ENCODE measurements at places on chromosomes 12 and 14.

DNA sequence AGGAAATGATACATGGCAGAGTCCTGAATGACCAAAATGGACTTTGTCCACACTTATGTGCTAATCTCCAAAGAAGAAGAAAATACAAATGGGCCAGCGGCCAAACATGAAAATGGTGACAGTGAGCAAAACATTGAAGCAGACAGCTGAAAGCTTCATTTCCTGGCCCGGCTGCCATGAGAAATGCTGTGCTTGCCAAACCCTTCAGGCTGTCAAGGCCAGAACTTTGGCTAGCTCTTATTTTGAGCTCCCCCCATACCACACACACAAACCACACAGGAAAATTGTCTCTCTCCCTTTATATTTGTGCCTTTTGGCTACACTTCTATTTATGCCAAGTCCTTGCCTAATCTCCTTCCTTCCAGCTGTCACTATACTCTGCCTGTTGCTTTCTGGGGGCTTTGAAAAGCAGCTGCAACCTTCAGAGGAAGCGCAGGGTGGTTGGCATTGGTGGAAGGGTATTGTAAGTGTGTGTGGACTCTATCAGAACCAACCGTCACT is 323.8 kb downstream of the RAD51B start:
- no peak for DNase-seq

DNA sequence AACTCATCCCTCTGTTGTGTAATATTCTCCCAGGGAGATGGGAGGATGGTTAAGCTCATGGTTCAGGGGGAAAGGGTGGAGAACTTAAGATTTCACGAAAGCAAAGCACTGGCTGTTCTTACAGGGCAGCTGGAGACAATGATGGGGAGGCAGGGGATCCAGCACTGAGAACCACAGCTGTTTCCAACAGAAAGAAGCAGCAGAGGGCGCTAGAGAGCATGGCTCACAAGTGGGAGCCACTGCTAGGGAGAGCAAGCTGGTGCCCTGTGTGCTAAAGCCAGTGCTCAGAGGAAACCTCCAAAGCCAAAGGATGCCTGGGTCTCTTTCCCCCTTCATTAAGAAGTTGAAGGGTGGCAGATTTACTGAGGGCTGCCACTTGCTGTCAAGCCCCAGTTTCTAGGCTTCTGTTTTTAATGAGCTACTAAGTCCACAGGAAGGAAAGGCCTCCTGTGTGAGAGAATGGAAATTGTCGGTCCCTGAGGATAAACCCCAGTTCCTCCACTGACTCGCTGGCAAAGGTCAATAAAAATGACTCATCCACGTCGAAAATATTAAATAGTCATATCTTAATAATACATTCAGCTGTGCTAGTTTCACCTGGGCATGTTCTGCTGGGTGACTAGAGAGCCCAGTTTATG is 199.7 kb downstream of the ANO2 start:
- peak; percentile 68 for DNase-seq

GRCh38 chr12:26152507-26153102 is 27.8 kb upstream of the BHLHE41 start:
- DNase-seq: no peak

DNA sequence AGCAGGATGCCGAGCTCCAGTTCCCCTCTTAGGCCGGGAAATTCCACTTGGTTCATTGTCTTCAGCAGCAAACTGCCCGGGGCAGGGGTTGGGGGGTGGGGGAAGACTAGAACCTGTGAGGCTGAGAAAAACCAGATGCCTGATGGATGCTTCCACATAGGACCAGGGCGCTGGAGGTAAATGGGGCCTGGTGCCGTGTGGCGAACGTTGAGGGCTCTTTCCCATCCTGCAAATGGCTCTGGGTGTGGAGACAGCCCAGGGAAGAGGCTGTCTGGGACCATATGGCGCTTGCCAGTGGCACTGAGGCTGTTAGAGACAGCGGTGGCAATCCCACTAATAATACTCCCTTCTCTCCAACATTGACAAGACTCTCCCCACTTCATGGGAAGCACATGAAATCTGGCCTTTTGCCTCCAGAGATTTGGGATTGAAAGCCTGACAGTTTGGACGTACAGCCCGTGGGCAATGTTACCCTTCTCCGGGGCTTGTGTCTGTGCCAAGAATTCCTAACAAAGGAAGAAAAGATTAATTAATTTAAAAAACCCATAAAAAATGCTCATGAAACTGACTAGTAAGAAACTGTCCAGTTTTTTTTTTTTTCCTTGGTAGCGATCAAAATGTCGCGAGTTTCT is 44.5 kb downstream of the MAP1LC3B2 start:
- DNase-seq: no peak

DNA sequence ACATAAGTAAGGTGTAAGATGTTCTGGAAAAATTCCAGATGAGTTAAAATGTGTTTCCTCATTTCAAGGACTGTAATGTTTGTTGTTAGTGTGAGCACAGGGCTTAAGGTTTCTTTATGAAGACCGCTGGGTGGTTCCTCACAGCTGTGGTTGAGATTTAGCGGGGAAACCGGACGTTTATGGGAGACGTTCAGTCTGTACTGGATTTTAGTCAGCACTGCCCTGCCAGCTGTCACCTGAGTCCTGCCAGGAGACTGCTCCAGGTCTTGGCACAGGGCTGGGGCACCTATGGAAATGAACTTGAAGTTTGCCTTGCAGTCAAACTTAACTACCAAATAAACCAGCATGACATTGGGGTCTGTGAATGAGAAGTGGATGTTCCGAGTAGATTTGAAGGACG is 555.2 kb downstream of the DIO2 start:
- no peak for DNase-seq

- no peak for DNase-seq
Measured at GRCh38 chr14:100471441-100472093, 115.7 kb downstream of the BEGAIN start.

- no peak for DNase-seq
Measured at GRCh38 chr14:57287745-57288144, 19.0 kb downstream of the AP5M1 start.

DNA sequence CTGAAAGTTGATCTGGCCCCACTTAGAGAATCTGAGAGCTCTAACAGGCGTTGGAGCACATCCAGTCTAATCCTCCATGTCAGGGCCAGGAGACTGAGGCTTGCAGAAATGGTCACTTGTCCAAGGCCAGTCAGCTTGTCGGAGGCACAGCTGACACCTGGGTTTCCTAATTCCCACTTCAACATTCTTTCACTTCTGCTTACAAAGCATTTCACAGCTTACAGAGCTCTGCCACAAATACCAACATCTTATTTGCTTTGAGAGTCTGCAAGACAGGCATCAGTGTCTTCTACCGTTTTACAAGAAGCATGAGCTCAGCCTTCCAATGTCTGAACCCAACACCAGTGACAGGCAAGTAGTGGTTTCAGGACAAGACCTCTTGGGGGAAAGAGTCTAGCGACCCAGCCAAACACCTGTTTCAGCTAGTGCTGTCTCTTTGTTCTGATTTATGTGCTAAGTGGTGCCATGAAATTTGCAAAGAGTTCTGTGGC is 31.8 kb downstream of the ISCA2 start:
- DNase-seq: peak; percentile 22

DNA sequence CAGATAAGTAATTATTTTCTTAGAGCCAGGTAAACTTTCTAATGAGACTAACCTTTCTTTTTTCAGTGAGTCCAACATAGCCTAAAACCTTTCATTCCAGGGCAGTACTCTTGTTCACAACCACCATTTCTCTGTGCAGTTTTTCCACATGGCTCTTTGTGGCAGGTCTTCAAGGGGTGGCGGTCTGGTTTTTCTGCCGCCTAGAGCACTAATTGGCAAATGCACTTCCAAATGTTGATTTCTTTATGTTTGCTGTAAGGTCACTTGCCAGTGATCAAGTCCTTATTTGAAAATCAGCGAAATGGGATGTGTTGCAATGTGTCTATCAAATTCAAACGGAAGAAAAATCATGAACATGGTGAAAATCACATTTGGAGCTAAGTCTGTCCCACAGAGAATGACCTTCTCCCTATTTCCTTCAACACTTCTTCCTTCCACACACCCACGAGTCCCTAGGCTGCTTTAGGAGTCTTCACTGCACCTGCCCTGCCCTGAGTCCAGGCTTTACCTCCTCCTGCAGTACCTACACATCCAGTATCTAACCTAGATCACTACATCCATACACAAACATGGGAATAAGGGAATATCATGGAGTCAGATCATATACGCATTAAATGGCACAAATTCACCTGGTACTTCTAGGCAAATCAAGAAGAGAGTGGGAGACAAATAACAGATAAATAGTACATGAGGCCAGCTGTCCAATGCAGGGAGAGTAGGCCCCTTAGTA is 1.9 kb downstream of the SRGAP1 start:
- no peak for DNase-seq

- DNase-seq: no peak
Measured at GRCh38 chr14:51676549-51676948, 24.8 kb downstream of the FRMD6 start.

GRCh38 chr12:54956818-54957641 is 27.5 kb downstream of the TESPA1 start:
- peak; percentile 73 for DNase-seq

GRCh38 chr12:116172224-116172849 is 105.2 kb downstream of the MED13L start:
- peak; percentile 64 for DNase-seq

DNA sequence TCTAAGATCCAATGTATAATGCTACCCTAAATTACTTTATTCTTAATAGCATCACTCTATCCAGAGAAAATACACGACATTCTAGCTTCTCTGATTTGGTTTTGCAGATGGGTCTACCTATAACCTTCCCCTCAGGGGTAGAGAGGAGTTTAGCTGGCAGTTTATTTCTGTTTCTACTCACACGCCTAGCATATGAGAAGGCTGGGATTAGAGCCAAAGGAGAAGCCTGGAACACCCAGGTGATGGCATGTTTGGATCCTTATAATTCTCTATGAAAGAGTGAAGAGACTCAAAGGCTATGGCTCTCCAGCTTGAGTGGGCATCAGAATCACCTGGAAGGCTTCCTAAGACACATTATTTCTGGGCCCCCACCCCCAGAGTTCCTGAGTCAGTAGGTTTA is 131.3 kb downstream of the IGF1 start:
- DNase-seq: no peak

DNA sequence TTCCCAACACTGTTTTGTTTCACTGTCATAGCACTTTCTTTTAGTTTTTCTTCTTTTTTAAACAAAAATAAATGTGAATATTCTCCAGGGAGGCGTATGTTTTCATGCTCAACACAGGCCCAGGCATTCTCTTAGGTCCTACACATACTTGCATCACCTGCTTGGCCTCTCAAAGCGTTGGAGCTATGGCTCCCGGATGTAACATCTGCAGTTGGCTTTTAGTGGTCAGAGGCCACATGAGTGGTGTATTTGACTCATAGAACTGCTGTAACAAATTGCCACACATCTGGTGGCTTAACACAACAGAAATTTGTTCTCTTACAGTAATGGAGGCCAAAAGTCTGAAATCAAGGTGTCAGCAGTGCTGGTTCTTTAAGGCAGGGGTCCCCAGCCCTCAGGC is 44.6 kb upstream of the VRK1 start:
- no peak for DNase-seq
